Right ventricle myocardium inferior (tissue), 1 donor: ENCODE measurements at places on chromosomes 2 and 18. TPM values are rescaled to one million over a fixed set of nuclear protein-coding genes. Genes with fewer than 3 reads are reported as not detected.

DNA sequence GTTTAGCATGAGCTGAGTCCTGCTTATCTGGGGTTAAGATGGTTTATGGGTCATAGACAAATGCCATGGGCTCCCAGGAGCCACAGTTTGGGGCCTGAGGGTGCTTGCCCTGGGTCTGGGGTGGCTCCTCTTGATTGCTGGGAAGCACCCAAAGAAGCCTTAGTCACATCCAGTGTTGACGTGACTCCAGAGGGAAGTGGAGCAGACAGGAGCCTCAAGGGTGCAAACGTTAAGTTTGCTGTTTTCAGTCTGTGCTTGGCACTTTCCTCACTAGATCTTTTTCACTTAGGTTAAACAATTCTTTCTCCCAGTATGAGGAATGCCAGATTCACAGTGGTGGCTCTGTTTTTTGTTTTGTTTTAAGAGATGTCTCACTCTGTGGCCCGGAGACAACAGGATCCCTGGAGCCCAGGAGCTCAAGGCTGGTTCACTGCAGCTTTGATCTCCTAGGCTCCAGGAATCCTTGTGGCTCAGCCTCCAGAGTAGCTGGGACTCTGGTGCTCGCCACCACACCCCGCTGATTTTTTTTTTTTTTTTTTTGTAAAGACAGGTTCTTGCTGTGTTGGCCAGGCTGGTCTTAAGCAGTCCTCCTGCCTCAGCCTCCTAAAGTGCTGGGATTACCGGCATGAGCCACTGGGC is 251.3 kb downstream of the FAM210A start:
- DNase-seq: no peak

DNA sequence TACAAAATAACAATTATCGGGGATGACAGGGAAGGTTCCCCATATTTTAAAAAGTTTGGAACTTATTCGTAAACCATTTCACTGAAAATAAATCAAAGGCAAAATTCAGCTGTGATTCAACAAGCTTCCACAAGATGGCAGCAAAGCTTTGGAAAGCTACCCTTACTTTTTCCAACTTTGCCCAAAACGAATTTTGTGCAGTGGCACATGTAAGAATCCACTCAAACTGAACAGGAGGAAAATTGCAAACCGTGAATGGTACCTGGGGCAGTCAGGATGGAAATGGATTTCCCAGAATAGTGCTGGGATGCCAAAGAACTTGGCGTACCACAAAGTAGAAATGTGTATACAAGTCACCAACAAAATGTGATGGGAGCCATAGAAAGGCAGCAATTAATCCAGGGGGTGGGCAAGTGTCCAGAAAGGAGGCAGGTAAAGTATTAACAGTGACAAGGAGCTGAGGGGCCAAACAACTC is 10.7 kb downstream of the RPL31 start:
- DNase-seq: no peak

DNA sequence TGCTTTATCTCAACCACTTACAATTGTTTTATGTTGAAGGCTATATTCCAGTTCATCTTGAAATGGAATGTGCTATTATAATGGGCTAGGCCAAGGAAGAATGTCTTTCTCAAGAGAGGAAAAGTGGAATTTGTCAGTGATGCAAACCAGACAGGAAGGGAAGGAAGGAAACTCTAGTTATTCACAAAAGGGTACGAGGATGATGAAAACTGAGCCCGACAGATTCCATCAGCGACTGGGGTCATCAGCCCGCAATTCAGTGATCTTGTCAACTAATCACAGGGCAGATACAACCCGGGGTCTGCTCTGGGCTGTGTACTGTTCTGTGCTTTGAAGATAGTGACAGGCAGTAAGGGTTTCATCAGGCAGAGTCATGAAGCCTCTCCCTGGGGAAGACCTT is 23.4 kb upstream of the LYPD6 start:
- no peak for DNase-seq

Gene TSPYL6
- not detected for total RNA-seq

DNA sequence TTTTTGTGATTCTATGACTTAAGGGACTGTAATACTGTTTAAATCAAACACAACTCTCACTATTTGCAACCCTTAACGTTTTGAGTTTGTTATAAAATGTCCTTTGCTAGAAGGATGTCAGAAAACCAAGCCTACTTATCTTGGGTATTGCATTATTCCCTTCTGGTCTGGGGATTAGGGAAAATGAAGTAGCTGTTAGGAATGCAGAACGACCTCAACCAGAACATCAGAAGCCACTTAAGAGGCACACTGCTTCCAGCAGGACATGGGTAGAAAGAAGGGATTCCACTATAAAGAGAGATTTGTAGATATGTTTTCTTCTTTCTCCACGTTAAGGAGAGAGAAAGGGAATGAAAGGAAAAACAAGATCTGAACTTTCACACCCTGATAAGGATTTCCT is 101.2 kb downstream of the SETBP1 start:
- no peak for DNase-seq

Gene MYOM1
- total RNA-seq: 611 TPM
